ENCODE measurements at places on chromosomes 5 and 9.

DNA sequence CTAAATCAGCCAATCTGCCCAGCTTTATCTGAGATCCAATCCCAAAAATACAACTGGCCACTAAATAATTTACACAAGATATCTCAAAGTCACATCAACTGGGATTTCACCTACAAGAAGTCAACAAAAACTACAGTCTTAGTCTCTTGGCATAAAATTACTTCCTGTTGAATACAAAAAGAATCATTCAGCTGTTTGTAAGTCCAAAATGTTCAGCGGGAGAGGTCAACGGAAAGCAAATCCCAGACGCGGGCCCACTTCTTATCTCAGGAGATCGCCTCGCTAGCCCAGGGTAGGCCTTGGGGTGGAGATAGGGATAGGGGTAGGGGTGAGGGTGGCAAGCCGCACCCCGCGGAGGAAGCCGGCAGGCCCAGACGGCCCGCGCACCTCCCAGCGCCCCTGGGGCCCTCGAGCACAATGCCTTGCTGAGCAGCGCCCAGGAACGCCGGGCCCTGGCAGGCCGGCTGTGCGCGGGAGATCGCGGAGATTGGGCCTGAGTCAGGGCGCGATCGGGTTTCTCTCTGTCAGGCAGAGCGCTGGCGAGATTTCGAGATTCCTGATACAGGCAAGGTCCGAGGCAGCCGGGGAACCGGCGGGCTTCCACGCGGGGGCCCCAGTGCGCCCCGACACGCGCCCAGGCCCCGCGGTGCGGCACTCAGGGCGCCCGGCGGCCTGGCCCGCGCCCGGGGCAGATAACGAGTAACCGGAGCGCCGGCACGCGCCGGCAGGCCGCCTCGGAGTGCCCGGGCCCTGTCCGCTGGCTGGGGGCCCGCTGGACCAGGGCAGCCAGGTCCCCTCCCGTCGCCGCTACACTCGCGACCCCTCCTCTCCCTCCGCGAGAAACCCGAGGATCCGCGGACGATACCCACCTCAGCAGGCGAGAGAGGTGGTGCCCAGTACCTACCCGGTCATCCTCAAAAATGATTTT lies 601 bp downstream of the HINT1 start:
- DNase-seq: peak; percentile 9

GRCh38 chr5:153135411-153135810 lies 355.1 kb upstream of the GRIA1 start:
- no peak for DNase-seq

DNA sequence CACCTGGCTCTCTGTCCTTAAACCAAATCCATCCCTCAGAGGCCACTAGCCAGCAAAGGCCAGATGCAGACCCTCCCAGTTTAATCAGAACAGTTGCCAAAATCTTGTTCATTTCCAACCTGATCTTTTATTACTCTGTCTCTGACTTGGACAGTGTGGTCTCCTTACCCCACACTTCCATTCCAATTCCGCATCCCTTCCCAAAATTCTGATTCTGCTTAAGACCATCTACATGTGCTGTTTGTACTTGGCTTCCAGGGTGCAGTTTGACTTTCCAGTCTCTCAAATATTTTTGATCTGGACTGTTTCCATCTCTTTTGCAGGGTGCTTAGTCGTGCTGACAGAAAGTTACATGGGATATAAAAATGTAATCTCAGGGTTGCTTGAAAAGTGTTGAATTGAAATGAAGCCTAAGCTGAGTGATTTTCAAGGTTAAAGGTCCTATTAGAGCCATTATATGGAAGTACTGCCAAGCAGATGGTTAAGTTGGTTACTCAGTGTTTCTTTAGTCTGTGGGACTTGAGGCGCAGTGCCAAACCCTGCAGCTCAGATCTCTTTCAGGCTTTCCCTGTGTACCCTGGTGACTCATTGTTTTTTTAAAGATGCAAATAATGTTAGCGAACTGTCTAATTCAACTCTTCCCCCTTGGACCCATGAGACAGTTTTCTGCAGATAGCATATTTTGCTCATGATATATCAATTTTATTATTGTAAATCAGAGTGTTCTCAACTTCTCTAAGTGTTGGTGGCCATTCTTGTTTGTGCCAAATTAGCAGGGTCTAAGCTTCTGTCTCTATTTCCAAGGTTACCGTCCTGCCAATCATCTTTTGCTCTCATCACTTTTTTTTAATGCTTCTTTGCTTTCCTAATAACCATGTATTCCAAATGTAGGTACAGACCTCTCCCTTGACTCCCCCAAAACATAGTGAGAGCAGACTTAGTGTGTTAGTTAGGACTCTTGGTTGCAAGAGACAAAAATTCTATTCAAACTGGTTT lies 18.2 kb upstream of the DCP2 start:
- no peak for DNase-seq

DNA sequence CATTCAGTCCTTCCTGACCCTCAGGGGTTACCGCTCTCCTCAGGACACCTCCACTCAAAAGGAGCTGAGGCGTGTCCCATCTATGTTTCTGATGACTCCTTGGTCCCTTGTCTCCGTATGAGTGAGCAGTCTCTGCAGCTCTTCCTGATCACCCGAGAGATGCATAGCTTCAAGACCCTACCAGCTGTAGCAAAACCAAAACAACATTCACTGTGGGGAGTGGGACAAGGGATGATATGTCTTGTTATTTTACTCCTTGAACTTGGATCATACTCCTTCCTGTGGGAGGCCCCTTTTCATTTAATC lies 14.4 kb downstream of the GLDC start:
- DNase-seq: no peak

DNA sequence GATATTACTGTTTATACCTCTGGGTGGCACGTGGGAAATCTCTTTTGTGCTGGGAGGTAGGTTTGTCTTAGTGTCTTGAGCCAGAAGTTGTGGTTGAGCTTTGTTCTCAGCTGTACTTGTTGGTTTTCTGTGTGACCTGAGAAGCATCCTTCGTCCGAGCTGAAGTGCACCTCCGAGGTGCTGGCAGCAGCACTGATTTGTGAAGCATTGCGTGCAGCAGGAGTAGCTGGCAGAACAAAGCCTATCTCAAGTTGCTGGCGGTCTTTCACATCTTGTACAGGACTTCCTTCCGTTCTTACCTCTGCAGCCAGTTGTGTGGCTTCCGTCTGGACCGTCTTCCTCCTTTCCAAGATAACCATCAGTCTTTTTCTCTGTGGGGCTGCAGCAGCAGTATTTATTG lies 4.3 kb downstream of the PRRC2B start:
- no peak for DNase-seq

GRCh38 chr5:176803943-176804498 lies 6.3 kb upstream of the UNC5A start:
- no peak for DNase-seq

GRCh38 chr5:137300411-137301240 lies 198.5 kb downstream of the SPOCK1 start:
- DNase-seq: no peak

DNA sequence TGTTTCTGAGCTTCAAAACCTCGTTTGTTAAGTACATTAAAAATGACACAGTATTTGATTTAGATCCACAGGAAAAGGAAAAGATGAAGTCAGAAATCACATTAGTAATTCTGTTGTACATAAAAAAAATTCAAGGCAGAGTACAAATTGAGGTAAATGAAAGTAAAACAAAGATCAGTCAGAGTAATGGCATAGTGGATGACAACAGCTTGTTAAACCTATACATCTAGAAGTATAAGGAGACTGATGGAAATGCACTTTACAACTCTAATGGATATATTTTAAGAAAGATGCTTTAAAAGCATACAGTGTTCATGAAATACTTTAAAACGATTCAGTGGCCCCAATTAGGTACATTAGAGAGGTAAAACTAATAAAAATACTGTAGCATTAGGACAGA lies 631.3 kb upstream of the SEMA6A start:
- no peak for DNase-seq

- DNase-seq: no peak
Observed at GRCh38 chr5:174189654-174190541, 144.4 kb downstream of the NSG2 start.

GRCh38 chr5:18305288-18305924 lies 671.1 kb downstream of the TAF11L14 start:
- DNase-seq: no peak

GRCh38 chr9:100125236-100125635 lies 26.2 kb downstream of the INVS start:
- no peak for DNase-seq

DNA sequence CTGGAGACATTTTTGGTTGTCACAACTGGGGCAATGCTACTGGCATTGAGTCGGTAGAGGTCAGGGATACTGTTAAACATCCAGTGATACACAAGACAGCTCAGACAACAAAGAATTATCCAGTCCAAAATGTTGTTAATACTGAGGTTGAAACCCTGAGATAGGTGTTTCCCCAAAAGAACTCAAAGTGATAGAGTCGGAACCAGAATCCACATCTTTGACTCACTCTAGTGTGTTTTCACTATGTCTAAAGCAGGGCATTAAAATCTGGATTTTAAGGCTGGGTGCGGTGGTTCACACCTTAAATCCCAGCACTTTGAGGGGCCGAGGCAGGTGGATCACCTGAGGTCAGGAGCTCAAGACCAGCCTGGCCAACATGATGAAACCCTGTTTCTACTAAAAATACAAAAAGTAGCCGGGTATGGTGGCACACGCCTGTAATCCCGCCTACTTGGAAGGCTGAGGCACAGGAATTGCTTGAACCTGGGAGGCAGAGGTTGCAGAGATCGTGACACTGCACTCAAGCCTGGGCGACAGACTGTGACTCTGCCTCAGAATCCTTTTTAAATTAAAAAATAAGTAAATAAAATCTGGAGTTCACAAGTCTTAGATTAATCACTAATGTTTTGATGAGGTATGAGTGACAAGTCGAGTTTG lies 17.0 kb downstream of the SLC31A1 start:
- DNase-seq: no peak

GRCh38 chr5:179192185-179192890 lies 132.2 kb downstream of the ZNF354C start:
- no peak for DNase-seq

GRCh38 chr9:108640230-108640629 lies 215.6 kb downstream of the ACTL7B start:
- DNase-seq: no peak

GRCh38 chr9:115989831-115990230 lies 163.8 kb upstream of the PAPPA start:
- no peak for DNase-seq

DNA sequence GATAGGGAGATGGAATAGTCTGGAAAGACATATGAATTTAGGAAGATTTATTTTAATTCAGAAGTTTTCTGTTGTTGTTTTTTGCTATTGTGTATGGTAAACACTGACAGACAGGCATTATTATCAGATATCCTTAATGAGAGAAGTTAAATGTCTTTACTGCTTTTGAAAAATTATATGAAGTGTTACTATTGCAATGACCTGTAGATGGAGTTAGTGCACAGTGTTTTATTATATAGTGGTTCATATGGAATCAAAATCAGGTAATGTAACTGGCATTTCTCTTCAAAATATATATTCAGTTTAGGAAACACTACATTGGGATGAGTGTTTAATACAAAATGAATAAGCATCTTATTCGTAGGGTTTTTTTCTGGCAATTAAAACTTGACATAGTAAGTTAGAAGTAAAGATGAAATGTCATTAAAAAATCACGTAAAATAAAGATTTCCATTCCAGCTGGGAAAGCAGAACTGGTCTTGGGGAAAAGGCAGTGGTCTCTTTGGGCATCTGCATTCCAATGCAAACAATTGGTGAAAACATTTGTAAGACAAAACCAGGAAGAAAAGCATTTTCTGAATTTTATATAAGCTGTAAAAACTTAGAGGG lies 3.9 kb downstream of the GABRA1 start:
- no peak for DNase-seq

GRCh38 chr5:123813937-123814624 lies 302.1 kb downstream of the CSNK1G3 start:
- peak; percentile 82 for DNase-seq

- DNase-seq: no peak
Observed at GRCh38 chr5:38191693-38192092, 66.7 kb upstream of the EGFLAM start.

DNA sequence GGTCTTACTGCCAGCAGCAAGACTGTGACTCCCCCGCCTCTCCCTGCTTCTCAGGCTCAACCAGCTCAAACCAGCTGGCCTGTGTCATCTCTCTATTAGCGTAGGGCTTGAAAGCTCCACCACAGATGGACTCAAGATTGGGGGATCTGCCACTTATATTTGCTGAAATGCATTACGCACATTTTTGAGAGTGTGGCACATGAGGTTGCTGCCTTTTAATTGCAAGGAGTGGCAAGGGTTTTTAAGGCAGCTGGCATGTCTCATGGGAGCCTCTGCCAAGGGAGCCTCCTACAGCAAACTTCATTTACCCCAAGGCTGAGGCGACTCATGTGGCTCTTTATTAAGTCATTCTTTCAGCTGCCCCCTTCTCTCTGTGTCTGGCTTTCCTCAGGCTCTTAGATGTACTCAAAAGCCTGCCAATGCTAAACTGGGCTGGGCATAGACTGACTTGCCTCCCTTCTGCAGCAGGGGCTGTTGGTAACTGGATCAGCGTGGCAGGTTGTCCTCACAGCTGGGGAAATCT lies 219.3 kb downstream of the SMARCA2 start:
- no peak for DNase-seq

DNA sequence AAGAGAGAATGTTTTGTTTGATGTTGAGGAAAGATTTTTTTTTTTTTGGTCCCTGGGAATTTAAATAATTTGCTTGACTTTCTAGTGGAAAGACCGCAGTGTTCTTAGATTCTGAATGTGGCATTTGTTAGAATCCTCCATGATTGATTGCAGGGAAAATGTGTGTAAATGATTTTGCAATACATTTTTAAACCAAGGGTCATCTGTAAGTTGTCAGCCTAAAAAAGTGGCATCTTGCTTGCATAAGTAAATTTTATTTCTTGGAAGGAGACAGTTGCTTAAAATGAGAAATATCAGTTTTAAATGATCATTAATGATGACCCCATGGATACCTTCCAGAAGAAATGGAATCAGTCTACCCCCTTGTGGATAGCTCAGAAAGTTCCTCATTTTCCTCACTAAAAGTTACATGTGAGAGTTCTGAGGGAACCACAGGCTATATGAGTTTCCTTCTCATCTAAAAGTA lies 105.1 kb upstream of the SLC25A48 start:
- DNase-seq: no peak

DNA sequence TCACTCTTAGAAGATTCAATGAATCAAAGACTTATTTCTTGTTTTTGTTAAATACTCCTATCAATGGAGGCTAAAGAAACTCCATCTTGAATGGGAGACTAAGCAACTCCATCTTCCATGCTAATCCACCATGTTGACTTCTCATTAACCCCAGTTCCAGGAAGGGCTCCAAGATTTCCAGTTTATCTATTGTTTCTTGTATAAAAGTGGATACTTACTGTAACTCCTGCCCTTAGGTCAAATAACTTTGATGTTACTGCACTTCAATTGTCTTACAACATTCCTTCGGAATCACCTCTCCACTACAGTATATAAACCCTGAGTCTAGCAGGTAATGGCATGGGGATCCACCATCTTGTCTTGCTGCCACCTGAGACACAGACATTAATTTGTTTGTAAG lies 63.0 kb downstream of the PUM3 start:
- no peak for DNase-seq

- no peak for DNase-seq
Observed at GRCh38 chr5:113632996-113633395, 119.5 kb downstream of the YTHDC2 start.

DNA sequence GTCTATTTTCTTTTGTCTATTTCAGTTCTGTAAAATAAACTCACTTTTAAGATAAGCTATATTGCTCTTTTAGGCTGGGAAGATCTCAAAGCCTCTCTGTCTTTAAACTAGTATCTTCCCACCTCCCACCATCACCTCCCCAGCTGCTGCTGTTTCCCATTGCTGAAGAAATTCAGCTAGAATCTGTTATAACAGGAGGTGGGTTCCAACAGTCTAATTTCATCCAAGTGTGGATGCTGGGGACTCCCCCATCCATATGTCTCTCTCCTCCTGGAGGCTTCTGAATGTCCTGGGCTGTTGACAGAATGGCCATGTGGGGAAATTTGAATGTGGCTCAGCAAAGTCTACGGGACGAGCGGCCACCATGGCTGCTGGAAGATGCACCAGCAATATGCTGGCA lies 301.0 kb downstream of the RASEF start:
- DNase-seq: no peak

All from NCI-H1930 (cell line).